ENCODE measurements at places on chromosomes 6 and 20.

DNA sequence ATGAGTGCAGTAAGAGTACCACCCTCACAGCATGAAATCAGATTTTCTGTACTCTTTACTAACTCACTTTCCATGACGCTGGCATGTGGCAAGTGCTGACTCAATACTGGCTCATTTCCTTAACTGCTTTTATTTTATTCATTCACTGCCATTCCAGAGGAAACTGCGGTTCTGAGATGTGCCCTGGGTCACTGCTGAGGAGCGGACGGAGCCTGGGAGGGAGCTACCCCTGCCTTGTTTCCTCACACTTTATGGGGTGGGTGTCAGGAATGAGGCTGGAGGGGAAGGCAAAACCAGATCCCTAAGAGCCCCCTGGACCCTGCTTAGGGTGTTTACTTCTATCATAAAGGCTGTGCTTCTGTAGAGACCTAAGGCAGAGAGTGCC is 14.4 kb downstream of the NT5E start:
- DNase-seq: no peak

GRCh38 chr6:33076406-33076934 is 680 bp downstream of the HLA-DPB1 start:
- no peak for DNase-seq

- DNase-seq: peak; percentile 71
Observed at GRCh38 chr6:46733341-46733801, 1.8 kb downstream of the PLA2G7 start.

DNA sequence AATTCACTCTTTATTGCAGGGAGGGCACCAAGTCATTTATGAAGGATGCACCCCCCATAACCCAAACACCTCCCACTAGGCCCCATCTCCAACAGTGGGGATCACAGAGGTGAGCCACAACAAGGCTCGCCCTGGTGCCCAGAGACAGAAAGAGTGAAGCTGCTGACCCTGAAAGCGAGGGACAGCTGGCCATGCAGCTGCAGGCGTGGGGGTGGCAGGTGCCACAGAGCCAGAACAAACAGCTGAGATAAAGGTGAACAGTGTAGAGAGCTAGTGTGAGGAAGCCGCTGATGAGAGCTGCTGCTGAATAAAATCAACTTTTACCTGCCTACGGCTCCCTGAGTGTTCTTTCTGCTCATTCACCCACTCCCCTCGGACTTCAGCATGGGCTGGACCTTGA is 18.8 kb upstream of the RGS17 start:
- DNase-seq: no peak

GRCh38 chr20:3764659-3765058 is 2.9 kb downstream of the ADISSP start:
- no peak for DNase-seq

GRCh38 chr6:5786321-5786968 is 220.3 kb downstream of the NRN1 start:
- DNase-seq: no peak

- no peak for DNase-seq
Observed at GRCh38 chr6:80134065-80134464, 27.6 kb downstream of the BCKDHB start.

- DNase-seq: no peak
Observed at GRCh38 chr20:1848373-1848772, 46.8 kb upstream of the SIRPA start.

DNA sequence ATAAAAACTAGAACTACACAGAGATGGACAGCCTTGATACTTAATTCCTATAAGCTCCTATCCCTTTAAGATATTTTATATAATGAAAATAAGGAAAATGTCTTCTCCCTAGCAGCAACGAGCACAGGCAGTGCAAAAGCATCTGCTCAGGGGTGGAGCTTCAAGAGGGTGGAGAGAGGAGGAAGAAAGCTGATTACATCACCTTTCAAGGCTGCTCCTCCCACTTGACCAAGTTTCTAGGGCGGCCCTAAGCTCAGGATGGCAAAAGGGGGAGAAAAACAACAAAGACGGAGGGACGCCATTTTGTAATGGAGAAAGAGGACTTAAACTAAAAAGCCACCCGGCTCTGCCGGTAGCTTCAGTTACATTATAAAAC is 2.2 kb downstream of the PPP1R10 start:
- DNase-seq: peak; percentile 4

- DNase-seq: no peak
Observed at GRCh38 chr20:49989234-49990065, 6.7 kb downstream of the SNAI1 start.
